NCI-H2107 (cell line): ENCODE measurements at places on chromosomes 7 and 10.

GRCh38 chr7:48144291-48144768 lies 26.9 kb upstream of the ABCA13 start:
- no peak for DNase-seq

DNA sequence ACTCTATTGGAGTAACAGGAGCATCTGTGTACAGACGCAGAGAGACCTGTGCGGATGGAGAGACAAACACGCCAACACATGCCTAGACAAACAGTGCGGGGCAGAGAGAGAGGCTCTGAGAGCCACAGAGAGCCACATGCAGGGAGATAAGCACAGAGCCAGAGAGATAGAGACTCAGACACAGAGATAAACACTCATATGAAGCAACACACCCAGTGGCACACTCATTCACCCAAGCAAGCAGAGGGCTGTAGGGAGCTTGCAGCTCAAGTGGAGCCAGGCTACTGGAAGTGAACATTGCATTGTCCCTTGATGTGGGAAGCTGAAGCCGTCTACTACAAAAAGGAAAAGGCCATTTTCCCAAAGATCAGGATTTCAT lies 46.6 kb upstream of the PODXL start:
- DNase-seq = no peak

DNA sequence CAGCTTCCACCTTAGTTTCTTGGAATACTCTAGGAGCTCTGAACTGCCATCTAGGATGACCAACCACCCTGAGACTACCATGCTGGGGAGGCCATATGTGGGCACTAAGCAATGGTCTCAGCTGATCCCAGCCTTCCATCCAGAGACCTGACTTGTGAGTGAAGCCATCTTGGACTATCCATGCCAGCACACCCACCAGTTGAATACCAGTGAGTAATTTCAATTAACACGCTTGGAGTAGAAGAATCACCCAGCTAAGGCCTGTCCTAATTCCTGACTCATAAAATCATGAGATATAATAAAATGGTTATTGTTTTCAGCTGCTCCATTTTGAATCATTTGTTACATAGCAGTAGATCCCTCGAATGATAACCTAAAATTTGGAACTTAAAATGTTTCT lies 5.2 kb upstream of the KIF5B start:
- DNase-seq = no peak

- no peak for DNase-seq
Measured at GRCh38 chr10:132094581-132095234, 29.0 kb downstream of the JAKMIP3 start.

- DNase-seq = no peak
Measured at GRCh38 chr10:100304414-100304813, 17.9 kb upstream of the BLOC1S2 start.

GRCh38 chr10:122113161-122113944 lies 124.4 kb downstream of the TACC2 start:
- DNase-seq = no peak

GRCh38 chr7:14899030-14899429 lies 3.5 kb downstream of the DGKB start:
- peak; percentile 27 for DNase-seq

- DNase-seq = no peak
Measured at GRCh38 chr7:83504330-83504729, 144.6 kb downstream of the SEMA3E start.
